ENCODE measurements at places on chromosomes 13 and 19.

GRCh38 chr13:49776871-49777270 is 15.6 kb downstream of the KPNA3 start:
- DNase-seq: no peak

DNA sequence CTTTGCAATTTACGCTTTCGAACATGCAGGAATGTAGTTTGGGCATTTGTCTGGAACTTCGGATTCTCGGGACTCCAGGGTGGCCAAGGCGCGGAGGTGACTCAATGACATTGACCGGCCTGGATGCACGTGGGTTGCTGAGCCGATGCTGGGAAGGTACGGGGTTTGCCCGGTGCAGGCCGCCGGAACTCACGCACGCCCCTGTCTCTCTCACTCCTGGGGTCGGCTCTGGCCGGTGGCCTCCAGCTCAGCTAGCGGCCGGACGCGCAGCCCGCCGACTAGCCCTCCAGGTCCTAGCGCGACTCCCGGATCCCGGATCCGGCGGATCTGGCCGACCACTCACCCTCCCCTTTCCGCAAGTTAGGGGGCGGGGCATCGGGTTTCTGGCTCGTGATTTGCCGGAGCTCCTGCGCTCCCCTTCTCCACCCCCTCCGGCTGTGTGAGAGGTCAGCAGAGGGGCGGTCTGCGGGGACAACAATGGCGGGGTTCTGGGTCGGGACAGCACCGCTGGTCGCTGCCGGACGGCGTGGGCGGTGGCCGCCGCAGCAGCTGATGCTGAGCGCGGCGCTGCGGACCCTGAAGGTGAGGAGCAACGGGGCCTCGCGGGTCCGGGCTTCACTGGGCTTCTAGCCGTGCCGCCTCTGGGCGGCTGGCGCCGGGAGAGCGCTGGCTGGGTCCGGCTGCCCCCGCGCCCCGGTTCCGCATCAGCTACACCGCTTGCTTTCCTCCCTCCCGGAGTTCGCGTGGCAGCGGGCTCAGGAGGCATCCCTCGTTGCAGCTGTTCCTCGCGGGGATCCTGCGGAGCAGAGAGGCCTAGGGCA is at the start of gene PCCA:
Gene PCCA, plus strand, starts transcription at position 450 of the 821 bp plus-strand sequence. Its CDS starts 28 bp downstream, at position 478.
- DNase-seq: peak; percentile 29

DNA sequence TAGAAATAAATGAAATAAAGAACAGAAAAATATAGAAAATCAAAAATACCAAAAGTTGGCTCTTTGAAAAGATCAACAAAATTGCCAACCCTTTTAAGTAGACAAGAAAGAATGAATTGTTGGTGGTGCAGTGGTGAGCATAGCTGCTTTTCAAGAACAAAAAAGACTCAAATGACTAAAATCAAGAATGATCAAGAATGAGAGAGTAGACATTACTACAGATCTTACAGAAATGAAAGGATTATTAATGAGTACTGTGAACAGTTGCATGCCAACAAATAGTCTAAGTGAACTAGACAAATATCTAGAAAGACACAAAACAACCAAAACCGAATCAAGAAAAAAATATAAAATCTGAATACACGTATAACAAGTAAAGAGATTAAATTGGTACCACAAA is 53.9 kb downstream of the FNDC3A start:
- DNase-seq: no peak

DNA sequence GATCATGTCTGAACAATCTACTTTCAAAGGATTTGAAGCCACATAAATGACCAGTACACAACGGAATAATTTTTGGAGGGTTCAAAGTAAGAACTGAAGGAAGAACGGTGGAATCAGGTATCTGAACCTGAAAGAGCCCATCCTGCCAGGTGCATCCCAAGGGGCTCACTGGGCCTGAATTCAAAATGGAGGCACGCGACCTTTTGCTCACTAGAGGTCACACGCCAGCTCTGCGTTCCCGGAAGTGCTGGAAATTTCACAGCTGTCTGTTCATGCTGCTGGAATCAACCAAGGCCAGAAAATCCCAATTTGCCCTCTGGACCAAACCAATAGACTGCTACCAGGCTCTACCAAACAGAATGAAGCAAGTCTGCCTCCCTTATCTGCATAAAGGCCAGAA is 4.2 kb upstream of the RASA3 start:
- DNase-seq: no peak

DNA sequence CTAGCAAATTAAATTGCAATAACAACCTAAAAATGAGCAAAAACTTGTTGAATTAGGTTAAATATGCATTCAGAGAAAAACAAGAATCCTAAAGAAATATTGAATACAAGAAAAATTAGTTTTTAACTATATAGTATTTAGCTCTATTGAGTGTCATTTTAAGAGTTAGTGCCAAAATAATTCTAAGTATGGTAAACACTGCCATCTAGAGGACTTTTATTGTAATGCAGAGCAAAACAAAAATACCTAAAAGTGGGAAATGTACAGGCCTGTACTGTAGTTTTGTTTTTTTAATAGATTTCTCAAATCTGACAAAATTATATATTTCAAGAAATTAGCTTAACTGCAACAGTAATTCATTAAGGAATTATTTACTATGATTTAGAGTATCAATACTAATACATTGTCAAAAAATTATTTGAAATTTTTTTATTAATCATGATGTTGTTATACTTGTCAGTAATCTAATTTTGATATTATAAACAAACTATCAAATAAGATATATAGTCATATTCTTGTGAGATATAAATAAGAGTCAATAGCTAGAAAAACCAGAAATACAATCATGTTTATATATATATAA is 8.2 kb upstream of the PCDH9 start:
- no peak for DNase-seq
